ENCODE measurements at places on chromosomes 4 and X.

DNA sequence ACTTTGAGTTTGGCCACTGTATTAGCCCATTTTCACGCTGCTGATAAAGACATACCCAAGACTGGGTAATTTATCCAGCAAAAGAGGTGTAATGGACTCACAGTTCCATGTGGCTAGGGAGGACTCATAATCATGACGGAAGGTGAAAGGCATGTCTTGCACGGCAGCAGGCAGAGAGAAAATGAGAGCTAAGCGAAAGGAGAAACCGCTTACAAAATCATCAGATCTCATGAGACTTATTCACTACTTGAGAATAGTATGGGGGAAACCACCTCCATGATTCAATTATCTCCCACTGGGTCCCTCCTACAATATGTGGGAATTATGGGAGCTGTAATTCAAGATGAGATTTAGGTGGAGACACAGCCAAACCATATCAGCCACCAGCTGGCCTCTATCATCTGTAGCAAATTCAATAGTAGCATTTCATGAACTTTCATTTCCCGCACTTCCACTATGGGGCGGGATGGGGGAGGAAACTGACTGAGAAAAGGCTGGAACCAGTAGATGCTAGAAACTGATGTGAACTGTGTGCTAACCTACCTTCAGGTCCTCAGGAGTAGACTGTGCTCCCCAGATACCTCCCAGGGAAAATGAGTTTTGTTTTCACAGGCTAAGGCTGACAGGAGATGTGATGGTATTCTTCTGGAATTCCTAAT is 35.3 kb upstream of the LGI2 start:
- DNase-seq = no peak

DNA sequence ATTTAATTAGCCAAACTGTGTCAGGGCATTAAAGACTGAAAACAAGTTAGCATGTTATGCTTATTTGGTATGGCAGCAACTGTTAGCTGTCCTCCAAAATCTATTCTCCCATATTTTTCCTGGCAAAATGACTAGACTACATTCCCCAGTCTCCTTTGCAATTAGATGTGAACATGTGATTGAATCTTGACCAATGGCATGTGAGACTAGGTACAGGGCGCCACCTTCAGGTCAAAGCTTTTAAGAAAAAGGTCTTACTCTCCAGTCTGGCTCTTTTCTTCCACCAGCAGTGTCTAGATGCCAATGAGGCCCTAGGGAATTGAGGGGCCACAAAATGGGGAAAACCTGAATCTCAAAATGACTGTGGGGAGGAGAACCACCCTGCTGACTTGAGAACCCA is 408.2 kb downstream of the SMARCA1 start:
- DNase-seq = peak; percentile 4

DNA sequence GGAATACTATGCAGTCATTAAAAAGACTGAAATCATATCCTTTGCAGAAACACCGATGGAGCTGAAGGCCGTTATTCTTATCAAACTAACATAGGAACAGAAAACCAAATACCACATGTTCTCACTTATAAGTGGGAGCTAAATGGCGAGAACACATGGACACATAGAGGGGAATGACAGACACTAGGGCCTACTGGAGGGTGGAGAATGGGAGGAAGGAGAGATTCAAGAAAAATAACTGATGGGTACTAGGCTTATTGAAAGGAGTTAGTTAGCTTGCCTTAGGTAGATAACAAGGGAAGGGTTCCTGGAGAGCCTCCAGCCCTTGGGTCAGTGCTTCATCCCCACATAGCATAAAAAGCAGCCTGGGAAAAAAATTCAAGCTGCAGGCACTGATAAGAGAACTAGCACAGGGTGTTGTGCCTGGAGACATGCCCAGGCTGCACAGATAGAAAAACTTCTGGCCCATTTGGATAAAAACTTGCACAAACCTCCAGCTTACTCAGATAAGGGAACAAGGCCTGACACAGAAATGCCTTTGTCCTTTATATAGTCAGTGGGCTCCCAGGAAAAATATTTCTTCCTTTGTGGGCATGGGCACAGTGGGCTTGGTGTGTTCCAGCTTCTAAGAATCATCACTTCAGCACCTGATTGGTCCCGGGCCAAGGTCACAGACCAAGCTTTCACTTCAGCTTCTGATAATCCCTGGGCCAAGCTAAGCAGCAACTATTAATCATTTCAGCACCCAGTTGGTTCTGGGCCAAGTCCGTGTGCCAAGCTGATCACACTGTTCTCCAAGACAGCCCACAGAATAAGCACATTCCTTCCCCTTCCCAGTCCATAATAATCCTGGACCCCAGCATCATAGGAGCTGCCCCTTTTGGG is 23.1 kb upstream of the PWWP3B start:
- no peak for DNase-seq

- no peak for DNase-seq
Measured at GRCh38 chr4:28973587-28974350, 1746.4 kb upstream of the PCDH7 start.

- DNase-seq = no peak
Measured at GRCh38 chr4:152691761-152692160, 12.0 kb upstream of the TMEM154 start.

DNA sequence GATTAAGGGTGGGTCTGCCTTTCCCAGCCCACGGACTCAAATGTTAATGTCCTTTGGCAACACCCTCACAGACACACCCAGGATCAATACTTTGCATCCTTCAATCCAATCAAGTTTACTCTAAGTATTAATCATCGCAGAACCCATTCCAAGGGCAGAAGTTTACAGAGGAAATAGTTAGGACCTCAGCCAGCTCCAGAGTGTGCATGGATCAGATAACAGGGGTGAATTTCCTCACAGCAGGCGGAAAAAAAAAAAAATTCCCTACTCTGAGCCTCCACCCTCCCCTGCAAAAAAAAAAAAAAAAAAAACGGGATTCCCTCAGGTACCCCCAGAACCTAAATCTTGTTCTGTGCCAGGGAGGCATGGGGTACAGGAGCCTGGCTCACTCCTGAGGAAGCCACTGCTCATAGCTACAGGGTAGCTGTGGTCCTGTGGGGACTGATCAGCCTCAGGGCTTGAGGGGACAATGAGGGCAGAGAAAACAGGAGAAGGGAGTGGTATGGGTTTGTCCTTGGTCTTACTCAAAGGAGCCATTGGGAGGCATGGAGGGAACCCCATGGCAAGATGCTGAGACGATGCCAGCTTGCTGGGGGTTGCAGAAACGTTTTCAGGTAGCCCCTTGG is 113.0 kb downstream of the DHRSX start:
- no peak for DNase-seq

Measured in stimulated activated CD8-positive, alpha-beta memory T cell treated with anti-CD3 and anti-CD28 coated beads, Interleukin-2, amount 100 ng/mL, for 48 hours (primary cell).